ENCODE measurements at places on chromosomes 5 and 9. TPM values are rescaled to one million over a fixed set of nuclear protein-coding genes. Genes with fewer than 3 reads are reported as not detected.

DNA sequence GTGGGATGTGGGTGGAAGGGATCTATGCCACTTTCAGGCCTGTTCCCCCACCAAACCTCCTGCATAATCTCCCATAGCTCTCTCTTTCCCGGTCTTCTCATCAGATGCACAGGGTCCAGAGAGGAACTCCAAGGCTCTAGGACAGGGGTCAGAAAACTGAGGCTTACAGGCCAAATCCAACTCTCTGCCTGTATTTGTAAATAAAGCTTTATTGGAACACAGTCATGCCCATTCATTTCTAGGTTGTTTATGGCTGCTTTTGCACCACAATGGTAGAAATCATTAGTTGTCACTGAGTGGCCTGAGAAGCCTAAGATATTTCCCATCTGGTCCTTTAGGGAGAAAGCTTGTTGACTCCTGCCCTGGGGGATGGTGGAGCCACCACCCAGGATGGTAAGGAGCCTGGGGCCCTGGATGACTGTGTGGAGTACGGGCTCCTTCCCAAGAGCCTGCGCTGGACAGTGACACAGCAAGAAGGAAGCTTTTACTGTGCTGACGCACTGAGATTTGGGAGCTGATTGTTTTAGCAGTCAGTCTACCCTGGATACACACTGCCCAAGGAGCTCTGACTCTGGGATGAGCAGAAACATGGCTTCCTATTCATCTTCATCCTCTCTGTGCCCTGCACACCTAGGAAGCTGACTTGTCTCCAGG is 64.0 kb upstream of the RAPGEF1 start:
- H3K27me3 ChIP-seq, result peaks cover 49% of the 10 kb centered on the region
- no peaks in the 10 kb centered on the region for H3K36me3 ChIP-seq

Gene GAPVD1
- 27.0 TPM for total RNA-seq

- H3K4me3 ChIP-seq, result no peak overlapping the region
- H3K36me3 ChIP-seq, result no peaks in the 10 kb centered on the region
- DNase-seq, result no peak
- H3K27me3 ChIP-seq, result no peaks in the 10 kb centered on the region
- H3K4me1 ChIP-seq, result no peaks in the 10 kb centered on the region
- H3K27ac ChIP-seq, result no peak overlapping the region
Measured at GRCh38 chr5:54086191-54086590, 224.2 kb downstream of the ARL15 start.

GRCh38 chr9:114364134-114365041 is 23.4 kb downstream of the AKNA start:
- H3K4me1 ChIP-seq, result peaks cover 64% of the 10 kb centered on the region
- H3K36me3 ChIP-seq, result no peaks in the 10 kb centered on the region
- no peaks in the 10 kb centered on the region for H3K27me3 ChIP-seq
- no peak overlapping the region for H3K4me3 ChIP-seq
- no peak overlapping the region for H3K27ac ChIP-seq

- no peaks in the 10 kb centered on the region for H3K27me3 ChIP-seq
- H3K4me3 ChIP-seq, result no peak overlapping the region
- no peaks in the 10 kb centered on the region for H3K36me3 ChIP-seq
- no peak for DNase-seq
Measured at GRCh38 chr9:81227507-81228245, 461.7 kb downstream of the TLE1 start.

DNA sequence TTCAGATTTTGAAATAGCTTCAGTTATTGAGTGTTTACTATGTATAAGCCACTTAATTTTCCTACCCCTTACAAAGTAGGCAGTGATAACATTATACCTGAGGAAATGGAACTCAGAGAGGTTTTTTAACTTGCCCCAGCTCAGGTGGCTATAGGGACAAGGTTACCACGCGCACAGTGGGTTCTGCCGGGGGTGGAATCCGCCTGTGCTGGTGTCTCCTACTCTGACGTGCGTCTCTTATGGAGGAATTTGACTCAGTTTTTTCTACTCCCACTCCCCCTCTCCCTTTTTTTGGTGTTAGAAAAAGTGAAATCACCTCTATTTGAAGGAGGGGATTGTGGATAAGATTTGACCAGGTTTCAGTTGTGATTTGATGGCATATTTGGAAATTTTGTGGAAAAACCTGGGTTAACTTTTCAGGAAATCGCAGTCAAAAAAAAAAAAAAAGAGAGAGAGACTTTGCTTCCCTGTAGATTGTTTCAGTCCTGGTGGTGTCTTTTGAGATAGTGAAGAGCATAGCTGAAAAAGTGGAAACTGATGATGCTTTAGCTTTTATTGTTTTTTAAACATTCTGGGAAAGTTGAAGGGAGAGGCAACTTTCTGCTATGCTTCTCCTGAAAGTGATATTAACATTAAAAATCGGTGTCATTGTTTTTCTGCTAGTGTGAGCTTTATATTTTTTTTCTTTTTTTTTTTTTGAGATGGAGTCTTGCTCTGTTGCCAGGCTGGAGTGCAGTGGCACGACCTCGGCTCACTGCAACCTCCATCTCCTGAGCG is 15.9 kb downstream of the TRIO start:
- no peak for DNase-seq
- H3K27me3 ChIP-seq, result no peaks in the 10 kb centered on the region
- no peak overlapping the region for H3K27ac ChIP-seq
- H3K4me3 ChIP-seq, result no peak overlapping the region
- no peaks in the 10 kb centered on the region for H3K36me3 ChIP-seq
- peaks cover 70% of the 10 kb centered on the region for H3K4me1 ChIP-seq

- DNase-seq, result no peak
- H3K27ac ChIP-seq, result no peak overlapping the region
Measured at GRCh38 chr5:143217065-143217803, 186.3 kb downstream of the NR3C1 start.

Gene BTNL8
- not detected for total RNA-seq

- H3K4me3 ChIP-seq, result no peak overlapping the region
- H3K36me3 ChIP-seq, result peaks cover 47% of the 10 kb centered on the region
- no peak overlapping the region for H3K27ac ChIP-seq
- H3K4me1 ChIP-seq, result peaks cover 50% of the 10 kb centered on the region
- DNase-seq, result no peak
- H3K27me3 ChIP-seq, result no peaks in the 10 kb centered on the region
Measured at GRCh38 chr9:35108461-35108860, 5.5 kb upstream of the STOML2 start.

GRCh38 chr5:92144824-92145223 is 761.7 kb upstream of the ARRDC3 start:
- H3K27ac ChIP-seq, result no peak overlapping the region
- no peaks in the 10 kb centered on the region for H3K36me3 ChIP-seq
- DNase-seq, result no peak
- no peak overlapping the region for H3K4me3 ChIP-seq
- H3K27me3 ChIP-seq, result no peaks in the 10 kb centered on the region
- no peaks in the 10 kb centered on the region for H3K4me1 ChIP-seq

DNA sequence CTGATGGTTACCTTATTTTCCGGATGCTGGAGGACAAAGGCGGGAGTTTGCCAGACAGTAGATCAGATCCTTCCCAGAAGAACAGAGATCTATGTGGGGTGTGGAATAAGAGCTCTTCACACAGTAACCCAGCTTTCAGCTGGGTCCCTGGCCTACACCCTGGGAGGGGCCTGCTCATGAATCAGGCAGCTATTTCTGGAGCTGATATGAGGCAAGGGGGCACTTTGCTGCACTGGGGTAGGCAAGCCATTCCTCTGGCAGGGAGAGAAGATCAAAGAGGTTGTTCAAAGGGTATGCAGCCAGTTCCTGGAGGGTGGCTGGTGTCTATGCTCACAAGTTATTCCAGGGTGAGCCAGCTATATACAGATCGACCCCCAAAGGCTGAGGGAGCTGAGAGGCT is 48.6 kb downstream of the CYSTM1 start:
- no peak overlapping the region for H3K4me3 ChIP-seq
- no peak for DNase-seq
- peak overlapping the region; percentile 64 for H3K27ac ChIP-seq
- H3K27me3 ChIP-seq, result no peaks in the 10 kb centered on the region

Gene C9
- total RNA-seq, result not detected

GRCh38 chr5:133400831-133401351 is 211.4 kb downstream of the FSTL4 start:
- no peak overlapping the region for H3K27ac ChIP-seq
- peaks cover 5% of the 10 kb centered on the region for H3K4me1 ChIP-seq
- no peak for DNase-seq

Data from heart right ventricle (tissue), 16 donors.